ENCODE measurements at places on chromosomes 3 and 15.

GRCh38 chr15:71588746-71589145 lies 221.6 kb upstream of the NR2E3 start:
- no peak for DNase-seq

DNA sequence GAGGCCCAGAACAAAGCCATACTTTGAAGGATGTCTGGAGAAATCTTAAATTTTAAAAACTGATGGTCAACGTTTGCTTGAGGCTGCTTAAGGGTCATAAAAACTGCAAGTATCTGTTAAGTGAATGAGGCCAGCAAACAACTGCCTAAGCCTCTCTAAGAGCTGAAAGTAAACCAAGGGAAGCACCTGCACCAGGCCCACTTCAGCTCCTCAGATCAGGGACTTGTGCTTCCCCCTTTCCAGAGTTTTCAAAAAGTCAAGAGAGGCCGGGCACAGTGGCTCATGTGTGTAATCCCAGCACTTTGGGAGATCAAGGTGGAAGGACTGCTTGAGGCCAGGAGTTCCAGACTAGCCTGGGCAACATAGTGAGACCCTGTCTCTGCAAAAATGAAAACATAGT lies 9.1 kb downstream of the FBXL22 start:
- DNase-seq = no peak

- no peak for DNase-seq
Measured at GRCh38 chr15:55791551-55792400, 48.8 kb upstream of the PRTG start.

DNA sequence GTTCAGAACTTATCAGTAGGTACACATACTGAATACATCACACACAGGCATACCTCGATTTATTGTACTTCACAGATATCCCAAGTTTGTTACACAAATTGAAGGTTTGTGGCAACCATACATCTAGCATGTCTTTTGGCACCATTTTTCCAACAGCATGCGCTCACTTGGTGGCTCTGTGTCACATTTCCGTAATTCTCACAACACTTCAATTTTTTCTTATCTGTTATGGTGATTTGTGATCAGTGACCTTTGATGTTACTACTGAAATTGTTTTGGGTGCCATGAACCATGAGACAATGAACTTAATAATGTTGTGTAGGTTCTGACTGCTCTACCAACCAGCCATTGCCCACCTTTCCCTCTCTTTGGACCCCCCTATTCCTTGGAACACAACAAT lies 10.8 kb downstream of the PARL start:
- no peak for DNase-seq

GRCh38 chr3:173734473-173734872 lies 336.9 kb downstream of the NLGN1 start:
- DNase-seq = no peak

- no peak for DNase-seq
Measured at GRCh38 chr15:70589221-70589620, 174.1 kb downstream of the UACA start.

- DNase-seq = no peak
Measured at GRCh38 chr3:105523501-105523900, 156.8 kb downstream of the ALCAM start.

DNA sequence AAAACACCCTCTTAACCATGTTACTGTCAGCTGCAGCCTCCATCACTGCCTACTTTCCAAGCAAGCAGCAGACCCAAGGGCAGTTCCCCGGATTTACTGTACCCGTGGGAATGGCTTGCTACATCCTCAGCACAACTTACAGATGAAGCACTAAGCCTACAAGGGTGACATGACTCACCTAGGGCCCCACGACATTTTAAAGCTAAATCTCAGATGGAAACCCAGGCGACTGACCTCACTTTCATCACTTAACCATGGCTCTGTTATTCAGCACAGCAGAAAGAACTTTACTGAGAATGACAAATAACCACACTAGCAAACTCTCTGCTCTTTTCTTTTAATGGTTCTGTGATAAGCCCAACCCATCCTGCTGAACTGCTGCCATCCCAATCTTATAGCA lies 65.6 kb downstream of the SUMF1 start:
- no peak for DNase-seq

DNA sequence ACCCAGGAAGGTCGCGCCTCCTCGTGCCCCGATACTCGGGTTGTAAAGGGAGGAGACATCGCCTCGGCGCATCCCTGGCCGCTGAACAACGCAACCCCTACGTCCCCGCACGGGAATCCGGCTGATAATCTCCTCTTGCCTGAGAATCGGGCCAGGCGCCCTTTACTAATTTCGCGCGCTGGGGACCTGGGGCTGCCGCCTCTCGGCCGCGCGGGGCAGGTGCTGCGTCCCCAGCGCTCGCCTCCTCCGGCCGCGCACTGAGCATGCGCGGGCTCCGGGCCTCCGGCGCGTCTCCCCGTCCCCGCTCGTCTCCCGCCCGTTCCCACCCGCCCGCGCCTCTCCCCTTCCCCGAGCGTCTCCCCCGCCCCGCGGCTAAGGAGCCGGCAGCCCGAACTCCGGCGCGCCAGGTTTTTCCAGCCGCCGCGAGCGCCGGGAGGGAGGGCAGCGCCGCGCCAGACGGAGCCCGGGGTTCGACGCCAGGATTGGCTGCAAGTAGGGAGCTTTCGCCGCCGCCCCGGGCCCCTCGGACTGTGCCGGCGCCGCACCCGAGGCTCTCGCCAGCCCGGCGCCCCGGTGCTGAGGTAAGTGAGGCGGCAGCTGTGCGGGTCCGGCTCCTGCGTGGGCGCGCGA lies at the start of gene CNTN4:
CNTN4 (plus strand) TSS at position 469 of the 630 bp plus-strand sequence.
- DNase-seq = no peak

GRCh38 chr15:66014022-66014421 lies 144.7 kb downstream of the RAB11A start:
- no peak for DNase-seq

GRCh38 chr3:126948980-126949535 lies 33.9 kb upstream of the PLXNA1 start:
- DNase-seq = no peak

- DNase-seq = no peak
Measured at GRCh38 chr3:179063945-179064560, 7.6 kb downstream of the ZMAT3 start.

GRCh38 chr15:87777054-87777561 lies 479.4 kb downstream of the NTRK3 start:
- DNase-seq = no peak

GRCh38 chr15:85314633-85315032 lies 65.8 kb upstream of the AKAP13 start:
- DNase-seq = no peak

DNA sequence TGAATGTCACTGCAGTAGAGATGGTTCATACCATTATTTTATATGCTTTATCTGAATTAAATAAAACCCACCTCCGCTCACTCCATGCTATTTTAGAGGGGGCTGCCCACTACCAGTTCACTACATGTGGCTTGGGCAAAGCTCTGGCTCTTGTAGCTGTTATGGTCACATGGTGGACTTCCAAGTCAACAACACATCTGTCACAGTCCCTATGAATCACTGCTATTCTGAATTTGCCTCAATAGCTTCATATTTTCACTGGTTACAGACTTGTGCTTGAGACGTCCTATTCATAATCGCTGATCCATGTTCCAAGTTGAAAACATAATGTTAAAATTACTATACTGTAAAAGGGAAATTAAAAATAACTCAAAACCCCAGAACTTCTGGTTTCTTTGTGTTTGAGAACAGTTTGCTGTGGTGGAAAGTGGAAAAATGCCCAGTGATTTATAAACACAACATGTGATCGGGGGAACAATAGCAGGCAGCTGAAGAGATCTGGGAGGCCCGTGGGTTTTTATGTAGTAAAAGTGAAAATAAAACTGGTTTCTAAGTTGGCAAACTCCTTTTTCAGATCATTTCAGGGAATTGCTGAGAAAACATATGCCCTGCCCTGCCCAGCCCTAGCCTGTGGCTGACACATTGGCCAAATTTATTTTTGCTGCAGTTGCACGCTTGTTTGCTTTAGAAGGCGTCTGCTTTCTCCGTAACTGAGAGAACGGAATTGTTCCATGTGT lies 128.8 kb upstream of the PRR23C start:
- DNase-seq = no peak

DNA sequence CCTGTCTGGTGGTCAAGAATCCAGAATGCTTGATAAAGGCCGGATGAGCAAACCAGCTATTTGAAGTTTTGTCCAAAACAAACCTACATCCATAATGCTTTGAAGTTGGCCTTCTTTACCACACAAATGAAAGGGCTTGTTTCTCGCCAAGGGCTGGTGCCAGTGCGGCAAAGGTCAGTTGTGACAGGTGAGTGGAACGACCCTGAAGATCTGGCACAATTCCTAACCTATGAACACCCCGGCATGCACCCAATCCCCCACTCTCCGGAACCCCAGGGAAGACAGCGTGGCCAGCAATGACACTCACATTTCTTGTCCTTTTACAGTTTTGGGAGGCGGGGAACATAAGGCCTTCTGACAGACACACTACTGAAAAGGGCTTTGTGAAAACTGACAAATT lies 90.6 kb downstream of the ATP10A start:
- DNase-seq = no peak

DNA sequence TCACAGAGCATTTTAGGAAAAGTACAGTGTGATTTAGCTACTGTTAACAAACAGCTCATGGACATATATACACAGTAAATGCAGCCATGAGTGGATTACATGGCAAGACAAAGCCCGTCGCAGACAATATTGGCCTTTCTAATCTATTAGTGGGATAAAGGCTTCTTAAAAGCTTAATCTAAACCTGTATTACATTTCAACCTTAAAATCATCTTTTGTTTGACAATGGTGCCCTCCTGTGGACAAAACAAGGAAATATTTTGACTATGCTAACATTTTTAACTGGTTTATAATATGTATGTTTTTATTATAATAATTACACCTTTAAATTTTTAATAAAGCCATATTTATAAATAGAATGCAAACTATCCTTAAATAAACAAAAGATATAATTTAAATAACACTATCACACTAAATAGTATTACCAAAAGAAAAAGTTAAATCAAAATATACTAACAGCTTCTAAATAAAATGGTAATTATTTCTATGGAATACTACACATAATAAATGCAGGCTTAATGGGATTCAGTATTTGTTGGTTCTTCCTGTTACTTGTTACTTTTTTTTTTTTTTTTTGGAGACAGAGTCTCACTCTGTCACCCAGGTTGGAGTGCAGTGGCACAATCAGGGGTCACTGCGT lies 38.6 kb downstream of the TAFA4 start:
- DNase-seq = no peak

GRCh38 chr3:11384074-11384473 lies 111.9 kb downstream of the ATG7 start:
- DNase-seq = no peak

DNA sequence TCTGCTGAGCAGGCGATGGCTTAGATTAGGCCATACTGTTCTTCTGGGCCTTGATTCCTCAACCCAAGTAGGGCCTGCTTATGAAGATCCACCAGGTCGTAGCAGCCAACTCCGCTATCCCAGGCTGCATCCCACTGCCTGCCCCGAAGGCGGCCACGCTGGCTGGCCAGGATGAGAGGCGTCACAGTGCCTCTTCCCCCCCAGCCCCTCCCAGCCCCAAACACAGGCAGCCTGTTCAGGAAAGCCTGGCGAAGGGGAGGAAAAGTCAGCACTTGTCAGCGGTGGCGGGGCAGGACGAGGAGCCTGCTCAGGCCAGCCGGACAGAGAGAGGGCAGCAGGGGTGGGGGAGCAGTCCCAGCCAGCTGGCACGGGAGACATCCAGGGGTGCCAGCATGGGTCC lies 11.2 kb downstream of the PTH1R start:
- no peak for DNase-seq

DNA sequence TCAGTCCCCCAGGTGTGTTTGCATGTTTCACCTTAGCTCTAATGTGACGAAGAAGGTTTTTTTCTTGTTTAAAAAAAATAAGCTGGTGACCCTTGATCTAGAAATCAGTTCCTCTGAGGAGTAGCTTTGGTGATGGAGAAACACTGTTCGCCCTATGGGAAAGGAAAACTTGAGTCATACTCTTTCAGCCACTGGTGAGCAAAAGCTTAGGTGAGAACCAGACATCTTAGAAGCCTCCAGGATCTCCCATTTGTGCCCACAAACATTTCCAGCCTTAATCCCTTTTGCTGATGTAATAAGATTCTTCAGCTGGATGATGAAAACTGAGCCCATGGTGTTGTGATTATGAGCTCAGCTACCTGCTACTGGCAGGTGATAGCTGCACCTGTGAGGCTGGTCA lies 37.8 kb downstream of the SLC27A2 start:
- DNase-seq = no peak

- no peak for DNase-seq
Measured at GRCh38 chr15:40445421-40445922, 4.7 kb downstream of the BAHD1 start.

GRCh38 chr3:36843065-36844051 lies 79.0 kb upstream of the DCLK3 start:
- DNase-seq = peak; percentile 68

GRCh38 chr3:146037697-146038096 lies 123.3 kb downstream of the PLOD2 start:
- no peak for DNase-seq

- no peak for DNase-seq
Measured at GRCh38 chr15:100525436-100525835, 3.3 kb downstream of the CERS3 start.

DNA sequence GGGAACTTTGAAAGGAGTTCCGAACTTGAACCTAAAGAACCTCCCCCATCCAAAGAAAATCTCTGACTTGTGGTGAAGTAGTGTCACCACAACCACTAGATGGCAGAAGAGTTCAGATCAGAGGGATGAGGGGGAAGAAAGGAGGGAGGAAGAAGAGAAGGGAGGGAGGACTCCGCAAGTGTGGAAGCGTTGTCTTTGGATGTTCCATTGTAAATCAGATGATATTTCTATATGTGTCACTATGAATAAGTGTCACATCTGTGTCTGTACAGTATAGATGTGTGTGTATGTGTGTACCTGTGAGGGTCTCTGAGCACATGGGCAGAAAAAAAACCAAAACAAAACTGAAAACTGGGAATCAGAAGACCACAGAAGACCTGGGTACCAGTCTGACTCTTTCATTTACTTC lies 16.9 kb downstream of the SLC24A1 start:
- peak; percentile 53 for DNase-seq

DNA sequence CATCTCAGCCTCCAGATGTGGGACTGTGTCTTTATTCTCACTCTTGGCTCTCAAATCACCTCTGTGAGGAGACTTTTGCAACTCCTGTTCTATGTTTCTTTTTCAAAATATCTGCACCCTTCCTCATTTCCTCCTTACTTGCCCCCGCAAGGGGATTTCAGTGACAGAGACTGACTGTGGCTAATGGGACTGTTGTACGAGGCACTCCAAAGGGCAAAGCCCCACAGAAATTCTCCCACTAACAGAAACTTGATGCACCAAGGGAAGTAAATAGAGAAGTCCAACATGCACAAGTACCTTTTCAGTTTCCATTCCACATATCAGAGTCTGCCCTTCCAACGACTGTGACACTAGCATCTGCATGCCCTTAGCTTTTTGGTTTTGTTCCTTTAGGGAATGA lies 69.7 kb downstream of the LRRK1 start:
- DNase-seq = no peak

GRCh38 chr3:114213627-114214541 lies 23.5 kb downstream of the ZNF80 start:
- peak; percentile 69 for DNase-seq

All from DND-41 (cell line).